ENCODE measurements at places on chromosomes 2 and 18. TPM values are rescaled to one million over a fixed set of nuclear protein-coding genes. Genes with fewer than 3 reads are reported as not detected.

ALPI gene
- 16.0 TPM for total RNA-seq

RHOB gene
- total RNA-seq: 566 TPM

DNA sequence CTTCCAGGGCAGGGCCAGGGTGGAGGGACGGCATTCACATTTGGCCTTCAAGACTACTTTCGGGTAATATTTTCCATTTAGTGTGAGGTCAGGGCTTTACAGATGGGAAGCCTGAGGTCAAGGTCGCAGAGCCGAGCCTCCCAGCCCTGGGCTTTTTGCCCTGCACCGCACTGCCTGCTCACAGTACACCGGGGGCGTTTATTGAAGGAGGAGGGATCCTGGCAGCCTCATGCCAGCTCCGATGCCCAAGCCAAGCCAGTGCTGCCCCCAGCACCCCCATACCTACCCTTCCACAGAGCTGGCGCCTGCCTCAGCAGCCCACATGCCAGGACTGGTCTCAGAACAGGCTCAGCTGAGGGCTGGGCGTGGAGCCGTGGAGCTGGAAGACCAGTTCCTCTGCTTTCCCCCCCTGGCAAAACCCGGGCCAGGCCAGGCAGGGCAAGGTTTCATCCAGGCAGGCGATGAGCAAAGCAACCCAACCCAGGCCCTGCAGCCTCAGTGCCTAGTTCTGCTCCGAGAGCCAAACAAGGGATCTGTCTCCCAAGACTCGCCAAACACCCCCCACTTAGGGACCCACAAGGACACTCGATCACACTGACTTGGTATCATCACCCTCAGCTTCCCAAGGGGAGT lies 11.9 kb downstream of the SDC1 start:
- H3K4me1 ChIP-seq: peaks cover 3% of the 10 kb centered on the region
- H3K4me3 ChIP-seq: no peak overlapping the region
- H3K36me3 ChIP-seq: no peaks in the 10 kb centered on the region
- peak overlapping the region; percentile 30 for H3K27ac ChIP-seq
- peak; percentile 50 for DNase-seq
- no peaks in the 10 kb centered on the region for H3K27me3 ChIP-seq

DNA sequence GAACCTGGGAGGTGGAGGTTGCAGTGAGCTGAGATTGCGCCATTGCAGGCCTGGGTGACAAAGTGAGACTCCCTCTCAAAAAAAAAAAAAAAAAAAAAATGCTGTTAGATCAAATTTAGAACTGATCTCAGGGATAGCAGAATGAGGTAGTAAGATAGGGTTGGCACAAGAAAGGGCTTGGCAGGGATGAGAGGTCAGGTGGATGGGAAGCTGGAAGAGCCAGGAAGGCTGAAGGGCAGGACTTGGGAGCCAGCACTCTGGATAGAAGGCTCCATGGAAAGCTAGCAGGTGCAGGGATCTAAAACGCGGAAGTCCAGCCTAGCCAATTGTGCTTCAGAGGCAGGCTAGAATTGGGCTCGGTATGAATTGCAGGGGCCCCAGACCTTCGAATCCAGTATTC lies 250.9 kb upstream of the SP5 start:
- no peaks in the 10 kb centered on the region for H3K36me3 ChIP-seq
- H3K27me3 ChIP-seq: no peaks in the 10 kb centered on the region
- H3K4me1 ChIP-seq: no peaks in the 10 kb centered on the region

DNA sequence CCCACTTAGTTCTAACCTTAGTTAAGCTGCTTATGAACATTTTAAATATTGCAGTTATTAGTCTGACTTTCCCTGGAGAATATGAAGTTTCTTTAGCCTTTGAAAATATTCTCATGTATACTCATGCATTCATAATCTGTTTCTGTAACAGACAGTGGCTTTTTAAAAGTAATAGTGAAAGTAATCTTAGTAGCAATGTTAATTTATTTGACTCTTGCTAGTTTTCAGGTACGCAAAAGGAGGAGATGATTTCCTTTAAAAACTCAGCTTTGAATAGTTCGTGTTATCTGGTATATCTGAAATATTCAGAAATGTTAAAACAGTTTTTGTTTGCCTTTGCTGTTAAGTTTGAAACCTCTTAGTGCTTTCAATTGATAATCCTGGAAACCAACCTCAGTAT lies 3.8 kb downstream of the ANKRD12 start:
- no peak for DNase-seq
- no peaks in the 10 kb centered on the region for H3K27me3 ChIP-seq
- H3K4me3 ChIP-seq: no peak overlapping the region
- peak overlapping the region; percentile 99 for H3K27ac ChIP-seq

GAL3ST2 gene
- 61.9 TPM for total RNA-seq

- H3K4me1 ChIP-seq: no peaks in the 10 kb centered on the region
- DNase-seq: no peak
- no peaks in the 10 kb centered on the region for H3K36me3 ChIP-seq
- H3K27me3 ChIP-seq: no peaks in the 10 kb centered on the region
- no peak overlapping the region for H3K4me3 ChIP-seq
Measured at GRCh38 chr2:99543247-99543646, 53.4 kb upstream of the REV1 start.
